Aorta (tissue), 5 donors: ENCODE measurements at places on chromosomes 4 and X. TPM values are rescaled to one million over a fixed set of nuclear protein-coding genes. Genes with fewer than 3 reads are reported as not detected.

SLC49A3 gene
- total RNA-seq, result 20.0 TPM

ASMTL gene
- 31.3 TPM for total RNA-seq

PSAPL1 gene
- not detected for total RNA-seq

RNF175 gene
- total RNA-seq, result 1.0 TPM

GPR34 gene
- total RNA-seq, result 18.3 TPM

- H3K27me3 ChIP-seq, result no peaks in the 10 kb centered on the region
- H3K36me3 ChIP-seq, result no peaks in the 10 kb centered on the region
- H3K27ac ChIP-seq, result no peak overlapping the region
- no peaks in the 10 kb centered on the region for H3K4me1 ChIP-seq
- no peak overlapping the region for H3K4me3 ChIP-seq
- no peak for DNase-seq
Measured at GRCh38 chr4:166625018-166625637, 609.2 kb downstream of the SPOCK3 start.

- no peak overlapping the region for H3K27ac ChIP-seq
- H3K27me3 ChIP-seq, result no peaks in the 10 kb centered on the region
- DNase-seq, result no peak
- H3K4me1 ChIP-seq, result no peaks in the 10 kb centered on the region
- no peaks in the 10 kb centered on the region for H3K36me3 ChIP-seq
Measured at GRCh38 chrX:109760209-109760921, 27.3 kb upstream of the ACSL4 start.

DNA sequence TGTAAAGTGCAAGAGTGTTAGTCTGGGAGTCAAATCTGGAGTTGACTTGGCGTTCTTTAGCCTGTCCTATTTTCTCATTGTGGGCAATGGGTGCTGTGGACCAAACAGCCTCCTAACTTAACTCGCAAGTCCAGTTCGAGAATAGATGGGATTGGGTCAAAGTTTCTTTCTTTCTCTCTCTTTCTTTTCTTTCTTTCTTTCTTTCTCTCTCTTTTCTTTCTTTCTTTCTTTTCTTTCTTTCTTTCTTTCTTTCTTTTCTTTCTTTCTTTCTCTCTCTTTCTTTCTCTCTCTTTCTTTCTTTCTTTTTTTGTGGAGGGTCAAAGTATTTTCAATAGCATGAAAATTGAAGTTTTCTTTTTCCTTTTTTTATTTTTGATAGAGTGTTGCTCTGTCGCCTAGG lies 3.0 kb downstream of the SLC9A6 start:
- DNase-seq, result no peak
- no peaks in the 10 kb centered on the region for H3K36me3 ChIP-seq
- H3K4me3 ChIP-seq, result no peak overlapping the region
- no peaks in the 10 kb centered on the region for H3K27me3 ChIP-seq
- no peaks in the 10 kb centered on the region for H3K4me1 ChIP-seq
- no peak overlapping the region for H3K27ac ChIP-seq

GRCh38 chrX:84216881-84217280 lies 28.9 kb upstream of the RPS6KA6 start:
- H3K27me3 ChIP-seq, result no peaks in the 10 kb centered on the region
- DNase-seq, result no peak
- no peaks in the 10 kb centered on the region for H3K36me3 ChIP-seq
- no peaks in the 10 kb centered on the region for H3K4me1 ChIP-seq

- DNase-seq, result peak; percentile 28
- H3K36me3 ChIP-seq, result no peaks in the 10 kb centered on the region
- H3K27me3 ChIP-seq, result no peaks in the 10 kb centered on the region
- no peak overlapping the region for H3K4me3 ChIP-seq
- no peaks in the 10 kb centered on the region for H3K4me1 ChIP-seq
Measured at GRCh38 chr4:8547108-8547911, 32.9 kb upstream of the GPR78 start.

DNA sequence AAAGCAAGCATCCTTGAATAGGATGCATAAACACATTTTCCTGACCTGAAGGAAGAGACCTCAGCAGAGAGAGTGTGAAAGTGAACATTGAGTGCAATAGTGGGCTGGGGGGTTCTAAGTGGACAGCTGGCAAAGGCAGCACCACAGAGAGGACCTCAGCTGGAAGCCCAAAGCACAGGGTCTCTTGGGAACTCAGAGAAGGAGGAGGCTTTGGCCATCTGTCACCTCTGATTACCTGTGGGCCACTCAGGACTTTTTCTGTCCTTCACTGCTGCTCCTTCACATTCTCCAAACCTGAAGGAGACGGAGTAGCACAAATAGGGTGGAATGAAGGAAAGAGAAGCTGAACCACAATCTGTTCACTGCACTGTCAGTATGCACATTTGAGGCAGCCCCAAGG lies 37.9 kb upstream of the FAT4 start:
- no peaks in the 10 kb centered on the region for H3K36me3 ChIP-seq
- H3K27ac ChIP-seq, result no peak overlapping the region
- no peak for DNase-seq
- no peaks in the 10 kb centered on the region for H3K27me3 ChIP-seq

- H3K4me3 ChIP-seq, result no peak overlapping the region
- peaks cover 7% of the 10 kb centered on the region for H3K4me1 ChIP-seq
- H3K27ac ChIP-seq, result no peak overlapping the region
Measured at GRCh38 chr4:76854858-76855257, 43.1 kb downstream of the SOWAHB start.

DNA sequence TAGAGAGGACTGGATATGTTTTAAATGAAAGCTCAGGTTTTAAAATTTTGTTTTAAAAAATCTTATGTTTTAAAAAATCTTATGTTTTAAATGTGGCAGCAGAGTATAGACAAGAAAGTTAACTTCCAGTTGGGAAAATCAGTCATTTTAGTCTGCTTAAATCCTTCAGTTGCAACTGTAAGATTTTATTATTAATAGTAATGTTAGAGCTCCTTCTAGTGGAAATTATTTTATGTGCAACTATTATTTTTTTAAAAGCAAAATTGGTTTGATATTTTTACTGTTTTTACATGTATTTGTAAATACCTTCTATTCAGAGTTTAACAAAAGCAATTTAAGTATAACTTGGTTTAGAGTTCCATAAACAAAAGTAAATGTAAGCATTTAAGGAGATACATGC lies 8.5 kb upstream of the NUDT6 start:
- DNase-seq, result no peak
- no peaks in the 10 kb centered on the region for H3K27me3 ChIP-seq
- H3K4me1 ChIP-seq, result no peaks in the 10 kb centered on the region
- H3K36me3 ChIP-seq, result no peaks in the 10 kb centered on the region
- no peak overlapping the region for H3K27ac ChIP-seq
- no peak overlapping the region for H3K4me3 ChIP-seq

GRCh38 chr4:170089274-170089667 lies 485 bp downstream of the AADAT start:
- no peaks in the 10 kb centered on the region for H3K36me3 ChIP-seq
- DNase-seq, result no peak
- no peak overlapping the region for H3K27ac ChIP-seq
- H3K27me3 ChIP-seq, result no peaks in the 10 kb centered on the region
- no peaks in the 10 kb centered on the region for H3K4me1 ChIP-seq
